ENCODE measurements at places on chromosomes 4 and X.

DNA sequence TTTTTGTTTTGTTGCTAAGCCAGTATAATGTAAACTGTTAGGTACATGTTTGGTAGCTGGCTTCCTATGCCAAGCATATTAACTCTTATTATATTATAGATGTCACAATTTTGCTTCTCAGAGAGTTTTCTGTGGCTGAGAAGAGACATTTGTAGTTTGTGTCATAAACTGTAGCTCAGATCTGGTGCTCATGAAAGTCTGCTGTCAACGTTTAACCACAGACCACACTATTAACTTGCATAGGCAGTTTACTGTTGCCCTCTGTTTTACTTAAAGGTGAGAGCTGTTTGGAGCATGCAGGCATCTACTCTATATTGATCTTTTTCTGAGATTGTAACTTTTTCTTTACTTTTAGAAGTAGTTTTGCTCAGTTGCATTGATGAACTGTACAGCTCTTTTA, 166.8 kb downstream of the TLL1 start:
- no peak for DNase-seq

DNA sequence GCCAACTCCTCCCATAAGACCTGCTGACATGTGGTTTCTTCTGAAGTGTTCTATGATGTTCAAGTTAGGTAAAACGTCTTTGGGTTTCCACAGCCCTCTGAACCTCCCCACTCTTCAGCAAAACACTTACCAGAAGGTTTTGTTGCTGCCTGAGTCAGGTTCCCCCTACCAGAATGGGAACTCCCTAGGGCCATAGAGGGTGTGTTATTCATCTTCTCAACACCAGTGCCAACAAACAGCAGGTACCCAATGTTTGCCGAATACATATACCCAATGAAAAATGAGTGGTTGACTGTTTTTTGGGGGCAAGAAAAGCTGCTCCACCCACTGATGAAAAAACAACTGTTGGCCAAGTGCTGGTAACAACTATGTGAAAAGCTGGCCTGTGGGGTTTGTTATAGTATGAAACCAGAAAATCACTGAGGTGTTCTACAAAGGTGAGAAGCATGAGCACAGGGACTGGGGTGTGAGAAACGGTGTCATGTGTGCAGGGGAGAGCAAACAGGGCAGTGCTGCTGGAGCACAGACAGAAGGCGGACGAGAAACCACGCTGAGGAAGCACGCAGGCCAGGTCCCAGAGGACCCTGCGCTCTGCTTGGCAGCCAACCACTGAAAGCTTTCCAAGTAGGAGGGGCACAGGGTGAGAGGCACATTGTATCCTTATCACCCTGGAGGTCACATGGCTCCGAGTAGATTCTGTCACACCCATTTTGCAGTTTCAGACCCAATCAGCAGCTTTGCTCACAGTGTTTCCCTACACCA, 28.8 kb downstream of the ATP8A1 start:
- DNase-seq, result no peak

DNA sequence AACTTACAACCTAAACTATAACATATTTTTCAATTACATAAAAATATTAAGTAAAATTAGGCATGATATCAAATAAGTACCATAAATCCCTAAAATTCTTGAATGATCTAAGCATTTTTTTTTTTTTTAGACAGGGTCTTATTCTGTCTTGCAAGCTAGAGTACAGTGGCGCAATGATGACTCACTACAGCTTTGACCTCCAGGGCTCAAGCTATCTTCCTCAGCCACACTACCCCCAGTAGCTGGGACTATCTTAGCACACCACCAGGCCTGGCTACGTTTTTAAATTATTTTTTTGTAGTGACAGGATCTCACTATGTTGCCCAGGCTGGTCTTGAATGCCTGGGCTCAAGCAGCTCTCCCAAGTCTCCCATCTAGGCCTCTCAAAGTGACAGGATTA, 1042.3 kb downstream of the FSTL5 start:
- DNase-seq, result no peak

GRCh38 chrX:124555036-124555595, 208.8 kb downstream of the SH2D1A start:
- no peak for DNase-seq

DNA sequence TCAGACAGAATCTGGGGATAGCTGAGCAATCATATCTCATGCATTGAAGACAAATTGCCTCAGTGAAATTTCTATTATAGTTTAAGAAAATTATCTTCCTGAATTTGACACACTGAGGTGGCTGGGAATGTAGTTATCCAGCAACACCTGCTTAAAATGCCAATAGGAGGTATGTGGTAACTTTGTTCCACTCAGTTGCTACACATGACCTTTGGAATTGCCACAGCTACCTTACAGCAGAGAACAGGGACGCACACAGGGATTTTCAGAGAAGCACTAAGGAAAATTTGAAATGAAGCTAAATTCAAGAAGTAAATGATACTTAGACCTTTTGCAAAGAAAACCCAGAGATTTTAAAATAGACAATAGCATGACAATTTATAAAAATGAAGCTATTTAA, 264.6 kb downstream of the IL1RAPL1 start:
- DNase-seq, result no peak

- no peak for DNase-seq
These were observed 508.4 kb upstream of the FTHL17 start for GRCh38 chrX:31580227-31580626.

DNA sequence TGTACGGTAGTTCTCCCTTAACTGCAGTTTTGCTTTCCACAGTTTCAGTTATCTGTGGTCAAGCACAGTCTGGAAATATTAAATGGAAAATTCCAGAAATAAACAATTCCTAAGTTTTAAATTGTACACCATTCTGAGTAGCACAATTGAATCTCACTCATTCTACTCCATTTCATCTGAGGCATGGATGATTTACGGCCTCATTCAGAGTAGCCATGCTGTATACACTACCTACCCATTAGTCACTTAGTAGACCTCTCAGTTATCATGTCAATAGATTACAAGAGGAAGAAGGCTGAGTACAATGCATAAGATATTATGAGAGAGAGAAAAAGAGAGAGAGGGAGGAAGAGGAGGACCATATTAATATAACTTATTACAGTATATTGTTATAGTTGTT, 77.5 kb downstream of the ENOX2 start:
- no peak for DNase-seq

DNA sequence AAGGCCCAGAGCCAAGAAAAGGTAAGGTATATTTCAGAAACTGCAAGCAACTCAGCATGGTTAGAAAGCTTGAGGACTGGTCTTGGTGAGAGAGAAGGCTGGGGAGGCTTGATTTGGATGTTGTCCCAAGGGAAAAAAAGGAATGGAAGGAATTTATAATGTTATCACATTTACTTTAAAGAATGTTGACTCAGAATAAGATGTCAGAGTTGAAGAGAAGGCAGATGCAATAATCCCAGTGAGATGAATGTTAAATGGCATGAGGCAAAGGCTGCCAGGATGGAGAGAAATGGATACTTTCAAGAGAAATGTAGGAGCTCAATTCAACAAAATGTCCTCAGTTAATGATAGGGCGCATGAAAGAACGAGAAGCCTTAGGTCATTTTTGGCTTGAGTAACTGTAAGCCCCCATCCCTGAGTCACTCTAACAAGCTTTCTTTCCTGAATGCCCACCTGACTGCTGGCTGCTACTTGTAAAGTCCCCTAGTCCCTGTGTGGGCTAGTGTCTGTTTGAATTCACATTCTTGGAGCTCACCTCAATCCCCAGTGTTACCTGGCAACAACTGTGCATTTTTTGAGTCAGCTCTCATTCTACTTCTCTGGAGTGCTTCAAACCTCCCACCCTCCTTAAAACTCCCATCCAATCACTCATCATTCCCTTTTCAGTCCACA, 103.0 kb upstream of the TAPT1 start:
- no peak for DNase-seq

DNA sequence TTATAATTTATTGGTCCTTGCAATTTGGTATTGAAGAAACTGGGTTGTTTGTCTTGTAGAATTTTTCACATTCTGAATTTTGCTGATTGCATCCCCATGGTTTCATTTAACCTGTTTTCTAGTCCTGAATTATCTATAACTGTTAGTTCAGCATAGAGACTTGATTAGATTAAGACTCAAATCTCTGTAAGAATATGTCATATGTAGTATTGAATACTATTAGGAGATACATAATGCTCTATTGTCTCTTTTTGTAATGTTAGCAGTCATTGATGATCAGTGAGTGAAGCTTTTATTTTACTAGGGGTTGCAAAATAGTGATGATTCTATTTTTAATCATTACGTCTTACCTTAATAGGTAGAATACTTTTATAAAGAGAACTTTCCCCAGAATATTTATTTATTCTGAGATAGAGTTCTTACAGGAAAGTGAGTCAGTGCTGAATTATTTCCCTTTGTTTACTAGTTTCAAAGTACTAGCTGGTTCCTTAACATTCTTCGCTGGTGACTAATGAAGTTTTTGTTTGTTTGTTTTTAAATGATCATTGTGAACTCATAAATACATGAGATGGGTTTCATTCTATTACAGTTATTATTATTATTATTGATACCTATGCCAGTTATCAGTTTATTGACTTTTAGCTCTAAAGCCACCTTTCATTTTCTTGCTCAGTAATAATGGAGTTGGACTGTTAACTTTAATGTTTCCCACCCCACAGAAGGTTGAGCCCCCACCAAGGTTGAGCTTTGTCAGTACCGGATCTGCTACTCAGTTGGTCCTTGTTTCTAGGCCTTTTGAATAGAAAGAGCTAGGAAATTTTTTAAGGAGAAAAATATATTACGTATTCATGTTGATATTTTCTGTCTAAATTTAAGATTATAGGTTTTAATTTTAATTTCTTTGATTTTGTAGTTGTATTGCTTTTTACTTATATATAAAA, 102.3 kb downstream of the LARP1B start:
- DNase-seq, result no peak

- DNase-seq, result no peak
These were observed 37.5 kb upstream of the TMEM150C start for GRCh38 chr4:82599336-82599735.

DNA sequence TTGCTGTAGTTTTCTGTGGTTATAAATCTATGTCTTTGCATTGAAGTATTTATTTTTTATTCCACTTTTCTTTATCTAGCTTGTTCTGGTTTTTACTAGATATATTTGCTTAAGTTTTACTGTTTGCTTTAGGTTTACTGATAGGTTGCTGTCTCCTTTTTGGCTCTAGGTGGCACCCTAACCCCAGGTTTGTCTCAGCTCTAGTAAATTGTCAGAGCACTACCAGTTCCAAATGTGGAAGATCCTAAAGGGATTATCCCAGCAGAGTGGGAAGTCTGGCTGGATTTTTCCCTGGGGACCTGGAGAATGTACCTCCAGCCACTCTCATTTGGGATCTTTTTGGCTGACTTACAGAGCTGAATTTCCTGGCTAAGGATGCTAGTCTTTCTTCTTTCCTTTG, 106.1 kb downstream of the PBDC1 start:
- DNase-seq, result no peak

- DNase-seq, result no peak
These were observed 1353.4 kb downstream of the PCDH7 start for GRCh38 chr4:32073542-32073941.

DNA sequence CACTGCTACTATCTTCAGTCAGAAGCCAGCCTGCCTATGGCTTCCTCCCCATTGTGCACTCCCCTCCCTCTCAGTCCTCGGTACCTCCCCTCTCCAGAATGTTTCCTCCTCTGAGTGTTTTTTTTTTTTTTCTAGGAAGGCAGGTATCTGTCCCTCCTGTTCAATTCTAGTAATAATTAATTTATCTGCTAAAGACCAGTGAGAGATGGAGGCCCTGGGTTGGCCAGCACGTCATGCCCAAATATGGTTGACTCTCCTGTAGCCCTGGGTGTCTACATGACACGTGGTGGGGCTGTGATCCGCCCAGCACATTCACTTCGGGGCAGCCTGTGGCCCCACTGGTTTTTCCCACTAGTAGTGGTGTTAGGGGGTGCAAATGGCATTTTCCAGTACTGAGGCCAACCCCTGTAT, 1.8 kb downstream of the FLNA start:
- DNase-seq, result no peak

GRCh38 chr4:112895811-112896608, 153.4 kb upstream of the ANK2 start:
- no peak for DNase-seq

DNA sequence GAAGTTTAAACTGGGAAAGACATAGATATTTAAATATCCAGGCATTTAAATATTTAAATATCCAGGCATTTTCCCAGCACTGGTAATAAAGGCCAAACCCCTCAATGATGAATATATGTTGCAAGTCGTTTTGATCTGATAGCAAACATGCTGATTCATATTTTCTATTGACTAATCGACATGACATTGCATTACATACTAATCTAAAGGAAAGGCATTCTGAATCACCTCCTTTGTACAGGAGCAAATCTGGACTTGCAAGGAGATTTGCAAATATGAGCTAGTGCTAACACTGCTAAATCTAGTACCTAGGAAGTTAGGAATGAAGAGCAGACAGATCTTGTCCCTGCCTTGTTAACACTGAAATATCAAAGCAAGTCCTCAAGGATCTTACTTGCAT, 207.3 kb downstream of the SLC7A11 start:
- DNase-seq, result no peak

DNA sequence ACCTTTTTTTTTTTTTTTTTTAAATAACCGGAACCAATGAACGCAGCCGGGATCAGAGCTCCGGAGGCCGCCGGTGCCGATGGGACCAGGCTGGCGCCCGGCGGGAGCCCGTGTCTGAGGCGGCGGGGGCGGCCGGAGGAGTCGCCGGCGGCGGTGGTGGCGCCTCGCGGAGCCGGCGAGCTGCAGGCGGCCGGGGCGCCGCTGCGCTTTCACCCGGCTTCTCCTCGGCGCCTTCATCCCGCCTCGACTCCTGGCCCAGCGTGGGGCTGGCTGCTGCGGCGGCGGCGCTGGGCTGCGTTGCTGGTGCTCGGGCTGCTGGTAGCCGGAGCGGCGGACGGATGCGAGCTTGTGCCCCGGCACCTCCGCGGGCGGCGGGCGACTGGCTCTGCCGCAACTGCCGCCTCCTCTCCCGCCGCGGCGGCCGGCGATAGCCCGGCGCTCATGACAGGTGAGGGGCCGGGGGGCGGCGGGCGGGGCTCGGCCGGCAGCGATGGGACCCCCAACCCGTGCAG, 337 bp downstream of the STIM2 start:
- no peak for DNase-seq

DNA sequence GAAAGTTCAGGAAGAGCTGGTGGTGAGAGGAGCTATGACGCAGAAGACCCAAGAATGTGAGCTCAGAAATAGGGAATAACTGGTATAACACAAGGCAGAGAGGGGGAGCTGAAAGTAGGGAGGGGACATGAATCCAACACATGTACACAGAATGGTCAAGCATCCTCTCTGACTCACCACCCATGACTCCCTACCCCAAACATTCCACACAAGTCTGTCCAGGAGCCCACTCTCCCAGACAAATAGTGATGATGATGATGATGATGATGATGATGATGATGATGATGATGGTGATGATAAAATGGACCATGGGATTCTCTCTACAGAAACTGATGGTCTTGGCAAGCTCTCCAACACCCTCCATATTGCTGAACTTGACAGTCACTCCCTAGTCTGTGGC, 46.4 kb downstream of the NAT8L start:
- DNase-seq, result no peak

GRCh38 chr4:86130160-86130933, 229.5 kb downstream of the MAPK10 start:
- DNase-seq, result no peak
